ENCODE measurements at places on chromosomes 1 and 21. TPM values are rescaled to one million over a fixed set of nuclear protein-coding genes. Genes with fewer than 3 reads are reported as not detected.

The CLCA4 gene
- 26.7 TPM for total RNA-seq

The PFDN2 gene
- 88.4 TPM for total RNA-seq

The CYP4B1 gene
- 9.0 TPM for total RNA-seq

The HTR6 gene
- total RNA-seq = not detected

The PAQR6 gene
- 0.34 TPM for total RNA-seq

The ANKRD45 gene
- total RNA-seq = 0.28 TPM

The INKA2 gene
- total RNA-seq = 4.2 TPM

The OR6N1 gene
- not detected for total RNA-seq

The MTARC1 gene
- 5.7 TPM for total RNA-seq

The DDR2 gene
- total RNA-seq = 2.4 TPM

The S100A7 gene
- 2.1 TPM for total RNA-seq

The ADAR gene
- total RNA-seq = 81.0 TPM

The MROH9 gene
- total RNA-seq = not detected

The KLHDC8A gene
- total RNA-seq = not detected

The APOBEC4 gene
- total RNA-seq = not detected

The EFNA3 gene
- total RNA-seq = 8.4 TPM

The ZNF678 gene
- 5.1 TPM for total RNA-seq

The NES gene
- total RNA-seq = under 0.01 TPM

The FAM72D gene
- not detected for total RNA-seq

The SAMD13 gene
- 0.85 TPM for total RNA-seq

Data from nasal cavity respiratory epithelium epithelial cell of viscerocranial mucosa (primary cell).